Eye (tissue), 1 donor: ENCODE measurements at places on chromosomes 2 and 18.
A peak's percentile ranks its signal among the peaks of the same experiment; 100 is the strongest.

GRCh38 chr2:130337735-130338325 lies 4.9 kb upstream of the IMP4 start:
- no peak for DNase-seq

DNA sequence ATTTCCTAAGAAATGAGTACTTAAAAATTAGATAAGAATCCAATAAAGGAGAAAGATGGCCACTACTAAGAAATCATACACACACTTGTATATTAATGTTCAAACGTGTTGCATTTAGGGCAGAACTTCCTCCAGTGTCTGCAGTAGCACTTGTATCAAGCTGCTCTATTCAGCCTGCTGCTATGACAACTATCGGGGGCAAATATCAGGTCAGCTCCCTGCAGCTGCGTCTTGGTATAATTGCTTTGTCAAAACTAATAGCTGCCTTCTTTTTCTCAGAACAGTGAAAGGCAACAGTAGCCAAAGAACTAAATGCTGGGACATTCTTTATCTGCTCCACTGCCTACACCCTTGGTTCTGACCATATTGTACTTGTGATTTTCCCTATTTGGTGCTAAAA lies 300.7 kb downstream of the NOL4 start:
- DNase-seq: peak; percentile 83

- DNase-seq: no peak
Measured at GRCh38 chr2:88896971-88897370, 205.5 kb downstream of the RPIA start.

GRCh38 chr2:691821-692761 lies 14.9 kb upstream of the TMEM18 start:
- DNase-seq: no peak

- no peak for DNase-seq
Measured at GRCh38 chr18:30265190-30265589, 777.4 kb downstream of the DSC3 start.

DNA sequence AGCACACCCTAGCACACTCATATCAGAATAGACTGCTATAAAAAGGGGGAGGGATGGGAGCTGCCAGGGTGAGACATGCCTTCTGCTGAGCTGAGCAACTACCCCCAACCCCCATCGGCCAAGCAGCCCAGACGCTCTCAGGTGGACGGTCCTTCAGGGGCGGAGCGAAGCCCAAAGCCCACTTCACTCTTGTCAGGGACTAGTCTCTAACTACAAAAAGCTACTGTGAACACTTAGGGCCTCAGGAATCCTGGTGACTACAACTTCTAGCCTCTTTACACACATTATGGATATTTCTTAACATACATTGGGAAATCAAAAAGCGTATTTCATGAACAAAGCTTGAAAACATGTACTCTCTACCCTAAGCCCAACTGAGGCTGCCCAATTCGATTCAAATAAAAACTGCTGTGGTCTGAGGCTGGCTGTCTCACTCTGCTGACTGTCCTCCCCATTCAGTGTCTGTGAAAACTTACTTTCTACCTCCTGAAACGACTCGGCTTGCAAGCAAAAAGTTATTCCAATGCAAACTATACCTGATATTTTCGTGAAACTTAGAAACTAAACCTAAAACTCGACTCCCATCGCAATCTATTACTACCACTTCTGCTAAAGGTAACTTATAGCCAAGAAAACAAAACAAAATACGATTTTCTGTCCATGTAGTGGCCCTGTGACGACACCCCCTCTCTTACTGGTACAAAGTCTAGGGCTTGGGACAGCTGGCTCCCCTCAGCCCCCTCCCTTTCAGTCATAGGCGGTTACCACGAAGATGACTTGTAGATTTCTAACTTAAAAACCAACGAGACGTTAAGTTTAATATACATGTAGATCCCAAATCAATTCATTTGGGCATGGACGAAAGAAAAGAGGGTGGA lies 1.2 kb downstream of the SERTAD2 start:
- peak; percentile 66 for DNase-seq

GRCh38 chr2:100143286-100143685 lies 896 bp upstream of the AFF3 start:
- DNase-seq: no peak

DNA sequence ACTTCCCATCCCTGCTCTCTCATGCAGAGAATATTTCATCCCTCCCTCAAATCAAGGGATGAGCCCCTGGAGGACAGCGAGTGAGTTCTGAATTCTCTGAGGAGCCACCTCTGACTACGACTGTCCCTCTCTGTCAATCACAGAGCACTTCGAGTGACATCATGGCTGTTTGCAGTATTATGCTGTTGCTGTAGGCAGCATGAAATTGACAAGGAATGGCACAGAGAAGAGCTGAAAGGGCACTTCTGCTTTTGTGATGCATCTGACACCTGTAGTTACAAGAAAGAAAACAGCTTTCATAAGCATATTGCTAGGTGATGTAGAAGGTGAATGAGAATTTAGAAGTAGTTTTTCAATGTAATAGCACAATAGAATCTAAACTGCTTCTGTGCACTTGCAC lies 166.9 kb downstream of the ARHGAP15 start:
- peak; percentile 36 for DNase-seq

GRCh38 chr2:118665784-118666529 lies 181.5 kb downstream of the EN1 start:
- DNase-seq: no peak

- no peak for DNase-seq
Measured at GRCh38 chr18:50313031-50313607, 25.6 kb upstream of the CXXC1 start.

DNA sequence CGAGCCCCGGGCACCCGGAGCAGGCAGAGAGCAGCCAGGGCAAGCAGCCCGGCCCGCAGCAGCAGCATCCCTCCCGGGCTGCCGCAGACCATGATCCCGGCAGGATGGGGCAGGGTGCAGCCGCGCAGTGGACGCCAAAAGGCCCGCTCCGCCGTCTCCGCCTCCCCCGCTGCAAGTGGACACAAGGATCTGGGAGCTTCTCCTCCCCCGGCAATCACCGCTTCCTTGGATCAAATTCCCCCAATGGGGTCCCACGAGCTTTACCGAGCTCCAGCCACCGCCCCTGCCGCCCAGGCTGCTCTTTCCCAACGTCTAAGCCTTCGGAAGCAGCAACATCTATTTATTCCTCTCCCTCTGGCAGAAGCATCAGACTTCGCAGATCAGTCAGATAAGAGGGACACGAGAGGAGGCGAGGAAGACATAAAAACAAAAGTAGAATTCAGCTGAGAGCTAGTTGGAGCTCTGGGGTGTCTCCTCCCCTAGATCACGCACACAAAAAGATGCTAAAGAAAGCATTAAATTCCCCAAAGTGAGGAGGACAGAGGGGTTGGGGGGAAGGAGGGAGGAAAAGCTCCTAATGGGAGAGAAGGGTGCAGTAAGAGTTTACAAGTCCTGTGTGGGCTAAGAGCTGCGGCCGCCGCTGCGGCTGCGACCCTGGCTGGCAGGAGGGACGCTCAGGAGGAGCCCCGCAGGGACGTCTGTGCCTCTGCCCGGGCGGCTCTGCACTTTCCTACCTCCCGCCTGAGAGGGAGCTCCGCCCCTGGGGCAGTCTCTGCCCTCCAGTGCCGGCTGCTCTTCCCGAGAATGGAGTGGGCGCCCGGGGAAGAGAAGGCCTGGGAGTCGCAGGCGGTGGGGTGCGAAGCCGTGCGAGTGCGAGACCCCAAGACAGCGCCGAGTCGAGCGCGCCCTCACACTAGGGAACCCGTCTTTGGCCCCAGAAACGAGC lies at the start of gene FRZB:
Gene FRZB (minus strand): TSS at position 177 of the 946 bp plus-strand sequence. CDS start 85 bp downstream, at position 92.
- DNase-seq: peak; percentile 94

DNA sequence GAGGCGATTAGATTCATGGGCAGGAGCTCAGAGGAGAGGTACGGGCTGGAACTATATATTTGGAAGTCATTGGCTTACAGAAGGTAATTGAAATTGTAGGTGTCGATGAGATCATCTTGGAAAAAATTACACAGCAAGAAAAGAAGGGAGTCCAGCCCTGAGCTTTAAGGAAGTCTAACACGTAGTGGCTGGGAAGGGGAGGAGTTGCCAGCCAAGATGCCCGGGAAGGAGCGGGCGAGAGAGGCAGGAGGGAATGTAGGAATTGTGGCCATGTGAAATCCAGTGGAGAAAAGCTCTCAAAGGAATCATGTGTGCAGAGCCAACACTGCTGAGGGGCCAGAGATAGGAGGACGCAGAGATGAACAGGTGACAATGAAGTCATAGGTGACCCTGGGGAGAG lies 25.6 kb upstream of the SCYGR1 start:
- no peak for DNase-seq

DNA sequence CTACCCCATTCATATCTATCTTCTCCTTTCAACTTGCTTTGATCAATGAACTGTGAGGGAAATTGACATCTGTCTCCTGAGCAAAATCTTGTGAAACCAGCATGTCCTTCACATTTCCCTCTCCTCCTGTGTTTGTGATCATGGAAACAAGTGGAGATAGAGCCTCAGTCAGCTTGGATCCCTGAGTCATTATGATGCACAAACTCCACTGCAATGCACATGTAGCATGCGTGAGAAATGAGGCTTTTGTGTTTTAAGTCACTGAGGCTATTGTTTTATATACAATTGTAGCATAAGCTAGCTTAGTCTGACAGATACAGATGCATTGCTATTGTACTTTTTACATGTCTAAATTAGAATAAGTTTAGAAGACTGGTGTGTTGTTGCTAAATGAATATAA lies 85.2 kb upstream of the HNMT start:
- DNase-seq: no peak

DNA sequence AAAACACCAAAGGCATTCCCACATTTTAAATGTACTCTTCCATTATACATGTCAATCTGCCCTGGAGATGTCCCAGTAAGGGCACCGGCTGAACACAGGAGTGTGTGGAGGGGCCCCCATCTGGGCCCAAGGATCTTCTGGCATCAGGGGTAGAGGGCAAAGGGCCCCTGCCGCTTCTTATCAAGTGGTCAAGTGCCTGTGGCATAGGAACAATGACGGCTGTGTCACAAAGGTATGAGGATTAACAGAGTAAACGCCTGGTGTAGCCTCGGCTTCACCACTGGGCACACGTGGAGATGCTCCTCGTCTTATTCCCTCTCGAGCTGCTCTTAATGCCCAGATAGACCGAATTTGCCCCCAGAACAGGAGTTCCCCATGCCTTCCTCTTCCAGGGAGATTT lies 169.7 kb upstream of the GLI2 start:
- no peak for DNase-seq

- no peak for DNase-seq
Measured at GRCh38 chr2:231514951-231515297, 15.3 kb downstream of the NMUR1 start.
